ENCODE measurements at places on chromosomes 6 and 20.

GRCh38 chr6:169263374-169263773 lies 9.7 kb upstream of the THBS2 start:
- no peak for DNase-seq

DNA sequence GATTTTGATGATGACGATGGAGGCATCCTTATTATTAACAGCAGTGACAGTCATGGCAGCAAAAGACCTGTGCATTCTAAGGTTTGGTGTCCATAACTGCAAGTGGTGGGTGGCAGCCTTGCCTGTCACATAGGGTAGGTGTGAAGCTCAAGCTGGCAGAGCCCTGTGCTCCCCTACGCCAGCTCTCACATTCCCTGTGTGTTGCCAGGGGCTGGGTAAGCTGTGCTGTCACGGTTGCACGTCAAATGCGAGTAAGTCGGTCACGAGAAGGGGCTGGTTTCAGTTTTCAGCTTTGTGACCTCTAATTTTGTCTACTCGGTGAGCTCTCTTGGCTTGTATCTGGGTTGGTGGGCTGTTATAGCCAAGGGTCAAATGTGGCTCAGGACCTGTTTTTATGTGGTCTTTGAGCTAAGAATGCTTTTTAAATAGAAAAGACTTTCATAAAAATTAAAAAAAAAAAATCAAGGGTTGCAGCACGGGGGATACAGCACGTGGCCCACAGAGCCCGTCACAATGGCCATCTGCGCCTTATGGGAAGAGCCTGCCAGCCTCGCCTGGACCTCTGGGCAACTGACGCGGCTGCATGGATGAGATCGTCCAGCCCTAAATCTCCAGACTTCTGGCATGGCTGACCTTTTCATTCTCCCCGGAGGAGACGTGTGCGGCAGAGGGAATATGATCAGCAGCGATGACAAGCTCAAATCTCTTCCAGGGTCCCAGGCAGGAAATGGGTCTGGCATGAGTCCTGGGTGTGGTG lies 148.5 kb downstream of the PHACTR3 start:
- no peak for DNase-seq

- no peak for DNase-seq
Observed at GRCh38 chr6:20719980-20720379, 185.7 kb downstream of the CDKAL1 start.

DNA sequence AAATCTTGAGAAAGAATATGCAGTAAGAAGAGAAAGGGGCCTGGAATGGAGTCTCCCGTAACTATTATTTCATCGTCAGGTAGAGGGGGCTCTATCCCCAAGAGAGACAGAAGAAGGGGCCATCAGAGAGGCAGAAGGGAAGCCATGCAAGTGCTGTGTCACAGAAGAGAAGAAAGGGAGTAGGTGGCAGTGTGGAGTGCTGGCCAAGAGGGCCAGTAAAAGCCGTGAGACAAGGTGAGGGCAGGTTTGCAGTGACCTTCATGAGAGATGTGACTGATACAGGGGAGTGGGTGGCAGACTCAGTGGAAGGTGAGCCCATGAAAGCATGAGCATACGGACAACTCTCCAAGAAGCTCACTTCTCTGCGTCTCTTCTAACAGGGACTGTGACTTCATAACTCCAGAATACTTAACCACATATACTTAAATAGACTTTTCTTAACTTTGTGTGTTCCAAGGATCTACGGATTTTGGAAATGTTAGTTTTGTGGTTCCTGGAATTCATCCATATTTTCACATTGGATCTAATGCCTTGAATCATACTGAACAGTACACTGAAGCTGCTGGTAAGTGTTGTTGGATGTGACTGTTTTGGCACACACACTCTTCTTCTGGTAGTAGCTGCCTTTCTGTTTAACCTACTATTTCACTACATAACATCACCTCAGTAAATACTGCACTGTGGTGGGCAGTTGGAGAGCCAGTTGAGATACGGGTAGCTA lies 15.6 kb downstream of the PM20D2 start:
- DNase-seq: no peak

GRCh38 chr6:18527836-18528743 lies 140.9 kb downstream of the RNF144B start:
- DNase-seq: no peak

- no peak for DNase-seq
Observed at GRCh38 chr6:108030211-108030610, 44.3 kb downstream of the OSTM1 start.

- no peak for DNase-seq
Observed at GRCh38 chr6:150537491-150537890, 62.2 kb upstream of the PLEKHG1 start.

DNA sequence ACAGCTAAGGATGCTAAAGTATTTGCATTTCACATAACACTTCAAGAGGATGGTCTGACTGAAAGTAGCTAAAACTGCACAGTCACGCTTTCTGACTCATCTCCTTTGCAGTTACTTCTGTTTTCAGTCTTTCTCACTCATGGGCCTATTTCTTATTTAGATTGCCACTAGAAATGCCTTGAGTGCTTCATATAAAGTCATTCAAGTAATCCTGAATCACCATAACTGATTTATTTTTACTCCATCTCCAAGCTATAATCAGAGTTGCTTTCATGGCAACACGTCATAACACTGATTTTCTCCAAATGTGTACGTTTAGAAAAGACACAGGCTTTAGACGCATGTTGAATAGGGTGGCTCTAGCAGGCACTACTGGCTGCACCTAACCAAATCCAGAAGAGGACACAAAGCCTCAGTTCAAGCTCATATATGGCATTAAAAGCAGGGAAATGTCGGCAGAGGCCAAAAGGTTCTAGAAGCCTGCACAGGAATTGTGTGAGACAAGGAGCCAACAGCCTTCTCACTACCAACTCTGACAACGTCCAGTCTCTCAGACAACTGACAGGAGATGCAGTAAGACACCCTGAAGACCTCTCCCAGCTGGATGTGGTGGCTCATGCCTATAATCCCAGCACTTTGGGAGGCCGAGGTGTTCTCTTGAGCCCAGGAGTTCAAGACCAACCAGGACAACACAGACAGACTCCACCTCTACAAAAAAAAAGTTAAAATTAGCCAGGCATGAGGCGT lies 64.1 kb upstream of the BEND6 start:
- no peak for DNase-seq

DNA sequence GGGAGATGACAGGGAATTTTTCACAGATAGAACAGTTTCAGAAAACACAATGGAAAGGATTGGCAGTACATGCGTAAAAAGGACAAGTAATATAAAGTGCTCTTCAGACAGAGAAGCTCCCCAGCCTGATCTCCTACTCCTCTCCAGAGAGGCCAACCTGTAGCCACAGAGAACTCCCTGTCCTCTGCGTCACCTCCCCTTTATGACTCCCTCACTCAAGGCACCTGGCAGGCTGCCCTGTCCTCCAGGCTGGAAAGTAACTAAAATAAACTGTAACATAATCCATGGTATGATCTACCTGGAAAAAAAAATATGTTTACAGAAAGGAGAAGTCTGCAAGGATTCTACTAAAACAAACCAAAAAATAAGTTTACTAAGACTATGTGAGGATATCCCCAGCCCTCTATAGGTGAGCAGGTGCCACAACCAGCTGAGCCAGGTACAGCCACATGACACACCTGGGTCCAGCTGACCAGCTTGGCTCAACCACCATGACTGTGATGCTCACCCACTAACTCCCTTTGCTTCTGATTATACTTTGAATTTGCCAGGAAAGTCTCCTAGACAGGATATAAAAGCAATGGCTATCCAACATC lies 29.2 kb downstream of the MBOAT1 start:
- DNase-seq: no peak

DNA sequence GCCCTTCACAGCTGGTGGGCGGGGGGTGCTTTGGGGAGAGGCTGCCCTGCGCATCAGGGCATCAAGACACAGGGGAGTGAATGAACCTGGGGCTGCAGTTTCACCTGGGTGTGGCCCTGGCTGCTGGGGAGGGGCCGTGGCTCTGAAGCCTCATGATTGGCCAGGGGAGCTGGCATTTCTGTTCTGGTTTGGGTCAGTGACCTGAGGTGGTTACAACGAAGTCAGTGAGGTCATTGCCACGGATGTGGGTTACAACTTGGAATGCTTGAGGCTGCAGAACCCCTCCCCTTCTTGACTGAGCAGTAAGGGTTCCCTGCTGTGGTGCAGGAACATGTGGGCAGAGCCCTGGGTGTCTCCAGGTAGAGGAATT lies 3.0 kb downstream of the TCEA2 start:
- DNase-seq: no peak

DNA sequence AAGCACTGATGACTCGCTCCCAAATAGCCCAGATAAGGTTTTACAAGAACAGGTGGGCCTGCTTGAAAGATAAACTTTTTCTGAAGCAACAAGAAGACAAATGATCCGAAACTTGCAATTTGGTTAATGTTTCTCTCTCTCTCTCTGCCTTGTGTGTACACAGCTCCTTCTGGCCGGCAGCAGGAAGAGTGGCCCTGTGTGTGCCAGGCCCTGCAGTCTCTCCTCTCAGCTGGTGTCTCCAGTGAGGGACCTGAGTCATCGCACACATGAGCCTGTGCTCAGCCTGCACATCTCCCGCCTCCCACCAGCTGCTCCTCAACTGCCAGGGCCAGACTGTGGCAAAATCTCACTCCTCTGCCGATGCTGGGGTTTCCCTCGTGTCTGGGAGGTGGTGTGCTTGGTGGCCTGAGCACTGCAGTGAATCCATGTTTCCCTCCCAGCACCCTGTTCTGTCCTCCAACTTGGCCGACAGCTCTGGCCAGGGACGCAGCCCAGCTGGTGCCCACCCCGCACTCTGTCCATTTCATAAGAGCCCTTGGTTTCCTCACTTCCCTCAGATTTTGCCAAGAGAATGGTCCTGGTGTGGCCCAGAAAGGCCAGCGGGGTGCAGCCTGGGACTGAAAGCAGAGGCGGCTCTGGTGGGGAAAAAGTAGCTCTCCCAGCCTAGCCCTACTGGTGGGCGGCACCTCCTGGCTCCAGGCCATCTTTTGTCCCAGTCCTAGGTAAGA lies 49.4 kb downstream of the ERMARD start:
- DNase-seq: no peak

DNA sequence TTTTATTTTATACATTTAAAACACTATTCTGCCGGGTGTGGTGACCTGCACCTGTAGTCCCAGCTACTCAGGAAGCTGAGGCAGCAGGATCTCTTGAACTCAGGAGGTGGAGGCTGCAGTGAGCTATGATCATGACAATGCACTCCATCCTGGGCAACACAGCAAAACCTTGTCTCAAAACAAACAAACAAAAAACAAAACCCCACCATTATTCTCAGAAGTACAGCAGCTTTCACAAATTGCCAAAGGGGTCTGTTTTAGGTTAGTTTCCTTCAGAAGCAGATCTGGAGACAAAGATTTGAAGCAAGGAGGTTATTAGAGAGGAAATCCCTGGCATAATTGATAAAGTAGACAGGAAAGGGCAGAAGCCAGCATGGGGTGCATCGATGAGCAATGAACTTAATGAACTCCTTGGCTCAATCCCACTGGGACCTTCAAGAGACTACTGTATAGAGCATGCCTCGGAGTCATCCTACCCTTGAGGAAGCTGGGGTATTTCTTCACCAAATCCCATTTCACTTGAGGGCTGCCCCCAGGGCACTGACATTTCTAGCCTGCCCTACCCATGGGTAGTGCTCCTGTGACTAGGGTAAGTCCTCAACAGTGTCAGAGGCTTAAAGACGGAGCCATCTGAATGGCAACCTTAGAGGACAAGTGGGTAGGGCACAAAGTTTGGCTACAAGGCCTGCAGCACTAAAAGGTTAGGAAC lies 43.2 kb upstream of the DDR1 start:
- DNase-seq: no peak

DNA sequence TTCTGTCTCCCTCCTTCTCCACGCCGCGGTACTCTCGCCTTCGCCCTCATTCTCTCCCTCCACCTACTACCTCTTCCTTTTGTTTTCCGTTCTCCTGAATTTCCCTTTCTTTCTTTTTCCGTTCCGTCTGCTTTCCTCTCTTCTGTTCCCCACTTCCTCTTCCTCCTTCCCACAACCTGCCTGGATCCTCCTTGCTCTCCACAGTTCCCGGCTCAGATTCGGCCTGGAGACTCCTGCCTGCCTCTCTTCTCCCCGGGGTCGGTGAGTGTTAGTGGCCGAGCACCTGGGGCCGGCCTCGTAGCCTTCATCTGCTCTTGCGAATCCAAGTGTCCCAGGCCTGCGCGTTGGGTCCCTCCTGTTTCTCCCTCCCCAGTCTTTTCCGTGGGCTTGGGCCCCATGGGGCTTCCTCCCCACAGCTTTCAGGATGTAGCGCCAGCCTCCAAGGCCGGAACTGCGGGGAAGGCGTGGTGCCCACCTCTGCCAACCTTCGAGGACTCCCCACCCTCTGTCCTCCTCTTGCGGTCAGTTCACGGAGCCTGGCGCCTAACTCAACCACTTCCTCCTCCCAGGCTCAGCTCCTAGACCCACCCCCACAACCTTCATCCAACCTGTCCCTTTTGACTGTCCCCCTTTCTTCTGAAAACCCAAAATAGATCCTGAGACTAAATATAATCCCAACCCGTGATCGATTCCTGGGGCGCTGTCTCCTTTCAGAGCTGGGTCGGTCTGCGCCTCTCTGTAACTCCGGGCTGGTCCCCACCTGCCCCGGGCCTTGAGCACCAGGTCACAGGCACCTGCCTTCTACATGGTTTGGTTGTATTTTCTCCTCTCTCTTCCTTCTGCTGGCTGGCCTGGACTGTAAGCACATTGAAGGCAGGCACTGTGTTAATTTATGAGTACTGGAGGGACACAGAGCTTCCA lies 6.8 kb downstream of the NRN1 start:
- DNase-seq: no peak

- DNase-seq: peak; percentile 9
Observed at GRCh38 chr6:133817460-133818047, 71.4 kb upstream of the TCF21 start.

DNA sequence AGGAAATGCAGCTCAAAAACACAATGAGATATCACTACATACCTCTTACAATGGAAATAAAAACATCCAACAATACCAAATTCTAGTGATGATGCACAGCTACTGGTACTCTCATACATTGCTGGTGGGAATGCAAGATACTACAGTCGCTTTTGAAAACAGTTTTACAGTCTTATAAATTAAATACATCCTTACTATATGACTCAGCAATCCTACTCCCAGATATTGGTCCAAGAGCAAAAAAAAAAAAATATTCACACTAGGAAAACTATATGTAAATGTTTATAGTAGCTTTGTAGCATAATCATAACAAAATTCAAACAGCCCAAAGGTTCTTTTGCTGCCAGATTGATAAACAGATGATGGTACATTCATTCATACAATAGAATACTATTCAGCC lies 217.4 kb upstream of the FAM83B start:
- no peak for DNase-seq

DNA sequence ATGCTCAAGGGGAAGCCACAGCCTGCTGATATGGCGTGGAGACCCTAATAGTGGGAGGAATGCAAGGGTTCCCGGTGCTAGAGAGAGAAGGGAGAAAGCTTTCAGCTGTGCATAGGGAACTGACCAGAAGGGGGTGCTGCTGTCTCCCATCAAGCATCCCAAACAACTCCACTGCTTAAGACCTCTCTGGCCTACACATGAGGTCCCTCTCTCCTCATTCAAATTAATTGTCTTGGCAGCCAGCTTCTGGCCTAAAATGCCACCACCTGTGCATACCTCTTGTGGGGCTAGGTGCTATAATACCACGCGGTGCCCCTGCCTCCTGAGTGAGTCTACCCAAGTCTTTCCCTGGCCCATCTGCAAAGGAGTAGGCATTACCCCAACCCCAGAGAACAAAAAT lies 14.5 kb downstream of the ADISSP start:
- DNase-seq: peak; percentile 42

Measured in T follicular helper cell (primary cell).